ENCODE measurements at places on chromosomes 3 and 15. TPM values are rescaled to one million over a fixed set of nuclear protein-coding genes. Genes with fewer than 3 reads are reported as not detected.

GRCh38 chr15:82870727-82871320, 61.4 kb downstream of the WHAMM start:
- no peak for DNase-seq

- no peak for DNase-seq
These were observed 5.9 kb upstream of the ABHD10 start for GRCh38 chr3:111972891-111973290.

ANKRD34C gene
- total RNA-seq: not detected

CHRD gene
- under 0.01 TPM for total RNA-seq

STRIT1 gene
- not detected for total RNA-seq

- DNase-seq: no peak
These were observed 53.2 kb downstream of the EDEM1 start for GRCh38 chr3:5240740-5241139.
